ENCODE measurements at places on chromosomes 11 and 22.

DNA sequence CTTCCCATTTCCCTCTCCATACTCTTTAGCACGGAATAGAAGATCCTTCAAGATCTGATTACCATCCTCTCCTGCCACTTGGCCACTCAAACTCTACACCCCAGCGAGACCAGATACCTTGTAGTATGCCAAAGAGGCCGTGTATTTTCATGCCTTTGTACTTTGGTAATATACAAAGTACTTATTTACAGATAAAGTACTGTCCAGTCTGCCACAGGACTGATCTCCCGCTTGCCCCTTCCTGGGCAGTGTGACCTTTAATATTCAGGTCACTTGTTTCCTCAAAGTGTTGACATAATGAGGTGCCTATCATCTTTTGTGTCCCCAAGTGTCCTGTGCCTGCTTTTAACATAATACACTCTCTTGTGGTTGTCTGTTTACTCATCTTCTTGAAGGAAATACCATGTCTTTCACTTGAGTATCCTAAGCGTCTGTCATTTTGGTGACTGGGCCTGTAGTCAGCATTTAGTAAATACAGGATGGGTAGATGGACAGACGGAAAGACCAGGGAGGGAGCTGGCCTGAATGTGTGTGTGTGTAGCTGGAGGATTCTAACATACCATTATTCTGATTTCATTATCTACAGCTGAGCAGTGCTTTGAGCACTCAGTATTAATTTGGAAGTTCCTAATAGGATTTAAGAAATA lies 137.4 kb downstream of the NAV2 start:
- no peak for DNase-seq

DNA sequence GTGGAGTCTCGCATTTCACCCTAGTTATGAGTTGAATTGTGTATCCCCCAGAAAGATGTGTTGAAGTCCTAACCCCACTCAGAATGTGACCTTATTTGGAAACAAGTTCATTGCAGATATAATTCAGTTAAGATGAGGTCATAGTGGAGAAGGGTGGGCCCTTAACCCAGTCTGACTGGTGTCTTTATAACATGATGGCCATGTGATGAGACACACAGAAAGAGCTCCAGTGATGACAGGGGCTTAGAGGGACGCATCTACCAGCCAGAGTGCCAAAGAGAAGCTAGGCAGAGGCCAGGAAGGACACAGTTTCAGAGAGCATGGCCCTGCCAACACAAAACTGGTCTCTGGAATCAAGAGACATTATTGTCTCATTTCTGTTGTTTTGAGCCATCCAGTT lies 50.3 kb downstream of the LARGE1 start:
- DNase-seq, result no peak

DNA sequence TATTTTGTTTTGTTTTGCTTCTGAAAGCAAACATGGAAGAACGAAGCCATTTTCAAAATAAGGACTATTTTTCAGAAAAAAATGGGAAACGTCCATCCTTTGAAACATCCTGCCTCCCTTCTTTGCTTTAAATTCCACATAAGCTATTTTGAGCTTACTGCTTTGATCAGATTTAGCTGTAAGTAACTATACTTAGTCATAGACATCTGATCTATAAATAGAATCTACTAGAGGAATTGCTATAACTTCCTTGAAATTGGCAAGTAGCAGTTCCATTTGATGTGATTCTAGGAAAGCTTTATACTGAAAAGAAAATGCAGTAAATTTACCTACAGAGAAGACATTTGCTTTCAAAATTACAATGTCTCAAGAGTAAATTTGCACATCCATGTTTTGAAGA lies 305.8 kb downstream of the TTC28 start:
- DNase-seq, result no peak

DNA sequence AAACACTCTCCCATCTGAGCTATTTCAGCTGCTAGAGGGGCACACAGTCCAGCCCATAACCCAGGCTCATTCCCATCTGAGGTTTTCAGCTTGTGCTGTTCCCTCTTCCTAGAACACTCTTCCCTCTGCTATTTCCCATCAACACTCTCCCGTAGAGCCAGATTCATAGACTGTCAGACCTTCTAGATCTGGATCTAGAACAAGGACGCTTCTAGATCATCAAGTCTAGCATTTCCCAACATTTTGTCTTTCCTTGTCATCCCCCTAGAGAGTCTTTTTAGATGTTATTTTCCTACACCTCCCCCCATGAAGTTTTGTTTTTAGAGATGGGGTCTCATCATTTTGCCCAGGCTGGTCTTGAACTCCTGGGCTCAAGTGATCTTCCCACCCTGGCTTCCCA lies 13.4 kb downstream of the CRYBA4 start:
- no peak for DNase-seq

DNA sequence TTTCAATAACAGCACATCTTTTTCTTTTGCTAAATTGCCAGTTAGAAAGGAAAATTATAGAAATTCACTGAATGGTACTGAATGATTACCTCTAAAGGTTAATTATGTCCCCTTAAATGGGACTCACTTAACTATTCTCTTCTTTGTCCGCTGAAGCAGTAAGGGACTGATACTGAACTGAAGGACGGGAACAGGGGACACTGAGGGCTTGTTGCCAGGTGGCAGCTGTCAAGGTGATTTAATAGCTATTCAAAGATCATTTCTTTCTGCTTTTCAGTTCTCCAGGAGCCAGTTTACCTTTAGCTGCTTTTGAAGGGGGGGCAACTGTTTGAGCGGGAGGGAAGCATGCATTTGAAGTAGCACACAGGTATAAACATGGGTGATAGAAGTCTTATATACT lies 325.4 kb upstream of the CCDC90B start:
- no peak for DNase-seq
